ENCODE measurements at places on chromosomes 2 and 18.
A peak's percentile ranks its signal among the peaks of the same experiment; 100 is the strongest.

- DNase-seq, result no peak
Observed at GRCh38 chr18:21632393-21632792, 20.3 kb downstream of the SNRPD1 start.

DNA sequence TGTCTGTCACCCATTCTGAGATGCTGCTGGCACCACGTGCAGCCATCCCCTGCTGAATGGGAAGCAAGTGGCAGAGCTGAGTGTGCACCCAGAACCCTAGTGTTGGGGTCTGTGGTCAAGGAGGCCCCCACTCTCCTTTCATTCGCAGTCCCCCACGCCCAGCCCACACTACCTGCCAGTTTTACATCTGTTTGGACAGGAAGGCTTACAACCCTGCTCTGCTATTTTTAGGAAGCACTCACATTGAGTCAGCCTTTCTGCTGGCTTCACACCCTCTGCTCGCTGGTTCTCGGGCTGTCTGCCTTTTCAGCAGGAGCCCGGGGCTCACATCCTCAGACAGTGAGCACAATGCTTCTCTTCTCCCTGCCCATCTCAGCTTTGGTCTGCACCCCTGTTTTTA is 10.7 kb upstream of the ADCY3 start:
- DNase-seq, result no peak

GRCh38 chr18:40215979-40216378 is 1739.1 kb upstream of the PIK3C3 start:
- no peak for DNase-seq

- no peak for DNase-seq
Observed at GRCh38 chr2:111624411-111625156, 259.4 kb downstream of the ANAPC1 start.

- no peak for DNase-seq
Observed at GRCh38 chr18:79744625-79745024, 53.1 kb upstream of the KCNG2 start.

DNA sequence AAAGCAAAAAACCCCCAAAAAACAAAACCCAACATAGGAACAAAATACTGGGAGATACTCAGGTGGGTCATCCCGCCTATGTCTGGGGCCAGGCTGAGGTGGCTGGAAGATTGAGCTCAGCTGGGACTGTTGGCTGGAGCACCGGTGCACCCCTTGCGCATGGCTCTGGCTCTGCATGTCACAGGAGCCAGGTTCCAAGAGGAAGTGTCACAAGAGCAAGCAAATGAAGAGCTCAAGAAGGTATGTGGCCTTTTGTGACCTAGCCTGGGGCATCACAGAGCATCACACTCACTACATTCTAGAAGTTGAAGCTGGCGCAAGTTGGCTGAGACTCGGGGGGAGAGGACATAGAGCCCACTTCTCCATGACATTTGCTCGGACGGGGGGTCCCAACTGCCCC is 40.6 kb downstream of the PDCL3 start:
- no peak for DNase-seq

DNA sequence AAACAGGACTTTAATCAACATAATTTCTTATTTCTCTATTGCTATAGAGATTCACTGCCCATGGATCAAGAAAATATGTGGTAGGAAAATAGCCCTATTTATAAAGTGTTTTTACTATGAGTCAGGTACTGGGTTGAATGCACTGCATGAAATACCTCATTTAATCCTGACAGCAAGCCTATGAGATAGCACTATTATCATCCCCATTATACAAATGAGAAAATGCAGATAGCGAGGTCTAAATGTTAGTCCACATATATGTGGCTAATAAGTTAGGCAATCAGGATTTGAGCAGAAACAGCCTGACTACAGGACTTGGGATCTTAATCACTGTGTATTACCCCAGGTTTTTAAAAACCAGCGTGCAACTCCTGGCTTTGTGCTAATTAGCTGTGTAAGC is 8.5 kb upstream of the LYPD1 start:
- no peak for DNase-seq

DNA sequence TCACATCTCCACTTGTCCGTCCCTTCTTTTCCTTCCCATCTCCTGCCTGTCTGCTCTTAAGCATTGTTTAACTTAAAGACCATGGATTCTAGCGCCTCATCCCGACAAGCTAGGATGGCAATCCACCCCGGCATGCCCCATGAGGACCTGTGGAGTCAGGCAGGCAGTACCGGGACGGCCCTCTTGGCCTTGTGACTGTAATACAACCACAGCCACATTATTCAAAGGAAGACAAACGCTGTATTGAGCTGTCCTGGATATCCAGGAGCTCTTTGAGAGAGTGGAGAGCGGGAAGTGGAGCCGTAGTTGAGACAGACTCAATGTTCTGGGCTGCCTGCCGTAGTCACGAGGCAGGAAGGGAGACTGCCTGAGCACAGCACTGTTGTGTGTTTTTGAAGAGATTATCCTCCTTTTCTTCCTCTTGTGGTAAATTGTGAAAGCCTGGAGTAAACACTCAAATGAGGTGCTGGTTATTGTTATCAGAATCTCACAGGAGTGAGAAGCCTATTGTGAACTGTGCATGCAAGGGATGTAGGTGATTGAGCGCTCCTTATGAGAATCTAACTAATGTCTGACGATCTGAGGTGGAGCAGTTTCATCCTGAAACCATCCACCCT is 929.8 kb upstream of the CNTNAP5 start:
- DNase-seq, result no peak

DNA sequence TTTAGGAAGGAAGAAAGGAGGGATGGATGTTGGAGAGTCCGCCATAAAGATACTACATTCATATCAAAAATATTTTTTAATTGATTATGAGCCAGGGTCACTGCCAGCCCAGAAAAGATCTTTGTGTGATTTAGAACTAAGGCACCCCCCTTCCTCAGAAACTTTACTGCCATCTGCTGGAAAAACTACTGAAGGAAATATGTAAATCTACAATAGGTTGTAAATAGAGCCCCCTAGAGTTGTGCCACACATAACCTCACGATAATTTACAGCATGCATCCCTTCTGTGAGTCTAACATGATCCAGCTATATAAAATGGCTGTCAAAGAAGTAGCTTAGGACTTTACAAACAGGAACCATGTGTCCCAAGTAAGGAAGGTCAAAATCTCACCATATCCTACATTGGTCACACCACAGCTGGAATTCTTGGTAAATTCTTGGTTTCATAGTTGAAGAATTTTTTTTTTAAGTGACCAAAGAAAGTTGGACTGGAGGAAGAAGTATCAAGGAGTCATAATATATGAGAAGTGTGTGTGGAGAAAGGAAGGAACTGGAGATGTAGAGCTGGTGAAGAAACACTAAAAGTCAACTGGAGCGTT is 152.5 kb downstream of the CYP26B1 start:
- no peak for DNase-seq

DNA sequence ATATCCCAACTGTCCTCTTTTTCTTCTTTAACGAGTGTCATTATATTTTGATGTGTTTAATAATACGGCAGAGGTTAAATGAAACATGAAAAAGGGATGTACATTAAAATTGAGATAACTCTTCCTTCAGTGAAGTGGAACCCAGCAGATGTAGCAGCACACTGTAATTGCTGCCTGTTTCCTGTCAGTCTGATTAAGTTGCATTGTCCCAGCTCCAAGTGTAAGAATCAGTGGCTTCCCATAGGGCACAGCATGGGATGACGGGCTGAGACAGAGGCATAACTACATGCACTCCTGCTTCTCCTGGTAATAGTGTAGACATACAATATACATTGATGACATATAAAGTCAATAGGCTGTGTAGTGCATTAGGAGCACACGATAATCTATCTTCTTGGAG is 175.8 kb upstream of the TCF4 start:
- no peak for DNase-seq

- DNase-seq, result no peak
Observed at GRCh38 chr2:24011250-24012104, 1.6 kb downstream of the MFSD2B start.

DNA sequence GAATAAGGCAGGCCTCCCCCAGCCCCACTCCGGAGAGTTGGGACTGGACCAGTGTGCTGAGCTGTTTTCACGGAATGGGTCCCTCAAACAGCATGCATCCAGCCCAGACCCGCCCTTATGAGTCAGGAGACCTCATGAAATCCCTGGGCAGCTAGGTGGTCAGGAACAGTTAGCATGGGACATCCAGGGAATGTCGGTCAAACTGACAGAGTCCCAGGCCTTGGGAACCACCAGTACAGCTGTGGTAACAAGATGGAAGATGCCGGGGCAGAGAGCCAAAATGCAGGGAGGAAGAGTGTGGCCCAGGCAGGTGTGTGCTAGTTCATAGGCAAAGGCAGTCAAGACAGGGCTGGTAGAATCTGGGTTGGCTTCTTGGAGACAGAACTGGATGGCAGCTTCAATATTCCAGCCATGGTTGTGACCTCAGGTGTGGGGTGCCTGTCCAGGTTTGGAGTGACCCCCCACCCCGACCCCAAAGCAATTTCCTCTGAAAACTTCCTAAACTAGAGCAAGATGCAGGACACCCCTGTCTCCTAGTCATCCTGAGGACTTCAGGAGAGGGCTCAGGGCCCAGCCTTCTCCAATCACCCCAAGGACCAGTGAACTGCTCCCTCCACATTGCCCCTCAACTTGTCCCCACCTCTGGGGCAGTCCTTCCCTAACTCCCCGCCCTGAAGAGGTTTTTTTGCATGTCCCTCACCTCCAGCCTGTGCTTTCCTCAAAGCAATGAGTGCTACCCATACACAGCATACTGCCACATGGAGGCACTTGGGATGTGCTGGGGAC is 46.5 kb downstream of the KCNIP3 start:
- no peak for DNase-seq

DNA sequence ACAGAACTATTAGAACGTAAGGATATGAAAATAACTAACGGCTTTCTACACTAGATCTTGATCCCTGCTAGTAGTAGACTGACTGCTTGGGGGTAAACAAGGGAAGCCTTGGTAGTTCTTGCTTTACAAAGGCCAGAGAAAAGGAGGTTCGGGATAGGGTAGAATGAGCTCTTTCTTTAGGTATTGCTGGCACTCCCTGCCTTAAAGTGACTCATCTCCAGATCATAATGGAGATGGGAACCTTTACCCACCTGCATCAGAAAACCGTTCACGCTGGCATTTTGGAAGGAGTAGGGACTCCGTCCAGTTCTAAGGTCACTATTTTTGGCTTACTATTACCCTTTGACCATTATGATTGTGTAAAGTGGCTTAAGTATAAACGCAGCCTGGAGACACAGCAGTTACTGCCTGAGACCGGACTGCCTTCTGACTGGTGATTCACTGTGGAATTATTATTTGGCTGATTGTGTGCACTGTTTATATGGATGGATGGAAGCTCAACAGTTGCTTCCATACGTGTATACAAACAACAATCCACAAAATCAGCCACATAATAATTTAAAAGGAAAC is 482.5 kb downstream of the STK39 start:
- no peak for DNase-seq

GRCh38 chr2:238582159-238582558 is 155.4 kb downstream of the ASB1 start:
- DNase-seq, result no peak

DNA sequence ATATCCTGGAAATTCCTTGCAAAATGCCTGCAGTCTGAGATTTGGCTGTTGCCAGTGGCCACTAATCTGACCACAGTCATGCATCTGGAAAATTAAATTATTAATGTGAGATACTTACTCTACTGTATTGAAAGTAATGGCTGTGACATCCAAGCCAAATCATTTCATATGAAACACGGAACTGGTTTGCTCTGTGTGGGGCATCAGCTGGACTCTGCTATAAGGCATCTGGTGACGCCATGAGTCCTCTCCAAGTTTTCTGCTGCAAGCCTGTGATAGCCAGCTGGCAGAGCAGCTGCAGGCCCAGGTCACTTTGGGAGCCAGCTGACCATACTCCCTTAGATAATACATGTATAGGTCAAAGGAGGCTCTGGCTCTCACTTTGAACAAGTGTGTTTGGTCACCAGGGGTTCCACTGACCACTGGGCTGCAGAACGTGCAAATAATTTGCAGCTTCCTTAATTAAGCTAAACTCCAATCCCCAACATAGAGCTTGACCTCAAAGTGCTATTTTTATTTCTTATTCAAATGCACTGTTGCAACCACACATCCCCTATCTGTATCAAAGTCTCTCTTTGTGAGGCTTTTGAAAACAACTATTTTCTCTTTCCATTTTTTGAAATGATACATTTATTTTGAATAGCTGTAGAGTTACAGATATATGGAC is 152.9 kb downstream of the NCKAP5 start:
- DNase-seq, result no peak

DNA sequence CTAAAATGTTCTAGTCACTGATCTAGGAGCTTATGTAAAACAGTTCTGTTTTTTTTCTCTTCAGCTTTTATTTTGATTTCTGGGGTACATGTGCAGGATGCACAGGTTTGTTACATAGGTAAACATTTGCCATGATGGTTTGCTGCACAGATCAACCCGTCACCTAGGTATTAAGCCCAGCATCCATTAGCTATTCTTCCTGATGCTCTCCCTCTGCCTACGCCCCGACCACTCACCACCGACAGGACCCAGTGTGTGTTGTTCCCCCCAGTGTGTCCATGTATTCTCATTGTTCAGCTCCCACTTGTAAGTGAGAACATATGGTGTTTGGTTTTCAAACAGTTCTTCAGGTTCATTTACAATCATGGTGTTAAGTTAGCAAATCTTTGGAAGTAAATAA is 84.8 kb upstream of the PROKR1 start:
- no peak for DNase-seq

GRCh38 chr2:60033325-60033724 is 520.1 kb downstream of the BCL11A start:
- no peak for DNase-seq

GRCh38 chr2:30230497-30231211 is 680 bp upstream of the LBH start:
- DNase-seq, result no peak

- no peak for DNase-seq
Observed at GRCh38 chr2:44566059-44566458, 204.3 kb downstream of the CAMKMT start.

- DNase-seq, result peak; percentile 31
Observed at GRCh38 chr2:199261239-199261638, 196.5 kb downstream of the SATB2 start.

DNA sequence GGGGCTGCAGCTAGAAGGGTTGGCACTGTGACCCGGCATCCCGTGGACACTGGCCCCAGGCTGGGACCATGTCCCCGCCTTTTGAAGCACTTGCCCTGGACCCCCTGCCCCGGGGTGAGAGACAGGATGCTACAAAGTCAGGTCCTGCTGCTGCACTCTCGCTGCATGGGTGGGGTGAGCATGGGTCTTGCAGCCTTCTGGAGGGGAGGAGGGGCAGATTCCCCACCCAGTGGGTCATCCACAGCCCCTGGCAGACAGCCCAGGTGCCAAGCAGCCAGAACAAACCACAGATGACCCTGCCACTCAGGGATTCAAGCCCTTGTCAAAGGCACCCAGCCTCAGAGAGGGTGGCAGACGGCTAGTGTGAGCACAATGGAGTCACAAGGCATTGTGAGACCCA is 5.7 kb upstream of the NMUR1 start:
- DNase-seq, result no peak

GRCh38 chr2:160893581-160893980 is 266.6 kb upstream of the TANK start:
- DNase-seq, result no peak

- DNase-seq, result no peak
Observed at GRCh38 chr2:139403948-139404347, 623.8 kb upstream of the NXPH2 start.

Data from NCI-H748 treated with DMSO at 0.1 percent for 48 hours (cell line).